AG09319 (cell line): ENCODE measurements at places on chromosomes 7 and 10.

DNA sequence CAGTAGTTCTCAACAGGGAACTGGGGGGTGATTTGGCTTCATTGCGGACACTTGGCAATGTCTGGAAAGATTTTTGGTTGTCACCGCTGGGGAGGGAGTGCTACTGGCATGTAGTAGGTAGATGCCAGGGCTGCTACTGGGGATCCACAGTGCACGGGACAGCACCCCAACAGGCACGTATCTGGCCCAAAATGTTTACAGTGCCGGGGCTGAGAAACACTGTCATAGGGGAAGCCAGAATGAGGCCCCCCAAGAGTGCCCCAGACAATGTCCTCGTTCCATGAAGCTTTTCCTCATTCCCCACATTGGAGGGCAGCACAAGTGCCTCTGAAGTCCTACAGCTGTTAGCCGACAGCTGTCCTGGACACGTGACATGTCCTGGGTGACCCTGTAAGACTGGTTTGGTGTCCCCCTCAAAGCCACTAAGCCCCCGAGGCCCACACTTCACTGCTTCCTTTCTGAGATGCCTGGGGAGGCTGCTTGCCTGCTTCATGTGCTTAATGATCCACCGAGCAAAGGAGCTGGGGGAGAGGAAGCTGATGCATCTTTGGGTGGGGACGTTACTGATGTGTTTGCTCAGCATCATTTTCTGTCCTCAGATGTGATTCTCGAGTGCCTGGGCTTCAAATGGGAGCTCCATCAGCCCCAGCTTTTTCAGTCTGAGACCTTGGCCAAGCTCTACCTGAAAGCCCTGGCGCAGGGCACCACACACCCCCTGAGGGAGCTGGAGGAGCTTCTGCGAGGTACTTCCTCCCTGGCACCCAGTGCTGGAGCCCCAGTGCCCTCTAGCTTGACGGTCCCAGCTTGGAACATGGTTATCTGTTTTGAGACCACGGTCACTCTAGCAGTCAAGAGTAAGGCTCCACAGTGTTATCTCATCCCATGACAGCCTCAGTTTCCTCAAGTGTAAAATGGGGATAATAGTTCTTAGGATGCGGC lies 14.7 kb downstream of the BTBD16 start:
- DNase-seq = no peak

DNA sequence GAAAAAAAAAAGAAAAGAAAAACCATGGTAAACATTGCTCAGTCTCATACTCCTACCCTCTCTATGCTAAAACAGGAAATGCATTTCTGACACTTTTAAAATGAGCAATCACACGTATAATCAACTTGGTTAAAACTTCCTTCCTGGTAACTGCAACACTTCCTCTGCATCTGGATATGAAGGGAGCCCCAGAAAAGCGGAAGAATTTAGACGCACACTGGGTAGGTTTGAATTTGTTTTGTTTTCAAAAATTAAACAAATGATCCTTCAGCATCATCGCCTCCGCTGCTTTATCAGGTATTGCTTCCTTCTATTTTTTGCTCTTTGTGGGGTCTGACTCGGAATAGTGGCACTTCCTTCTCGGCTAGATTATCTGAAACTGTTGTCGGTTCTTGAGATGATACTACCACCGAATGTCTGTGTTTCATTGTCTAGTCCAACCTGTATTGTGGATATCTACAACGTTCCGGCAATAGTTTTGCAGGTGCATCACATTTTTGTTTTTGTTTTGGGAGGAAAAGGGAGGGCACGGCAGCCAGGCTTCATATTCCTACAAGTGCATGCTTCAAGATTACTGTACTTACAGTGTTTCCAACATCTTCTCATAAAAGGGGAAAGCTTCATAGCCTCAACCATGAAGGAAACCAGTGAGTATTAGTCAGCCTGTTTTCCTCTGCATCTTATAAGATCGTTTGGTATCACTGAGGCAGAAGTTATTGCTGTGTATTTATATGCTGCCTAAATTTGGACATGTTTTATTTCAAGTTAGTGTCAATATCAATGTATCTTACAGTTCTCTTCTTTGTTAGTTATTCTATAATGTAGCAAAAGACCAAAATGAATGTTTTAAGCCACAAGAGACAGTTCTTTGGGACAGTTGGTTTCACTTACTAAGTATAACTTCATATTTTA lies at the start of gene PIK3CG:
TSS of gene PIK3CG (plus strand) at position 153 of the 912 bp plus-strand sequence. CDS start 2,280 bp downstream, outside the sequence.
- no peak for DNase-seq

DNA sequence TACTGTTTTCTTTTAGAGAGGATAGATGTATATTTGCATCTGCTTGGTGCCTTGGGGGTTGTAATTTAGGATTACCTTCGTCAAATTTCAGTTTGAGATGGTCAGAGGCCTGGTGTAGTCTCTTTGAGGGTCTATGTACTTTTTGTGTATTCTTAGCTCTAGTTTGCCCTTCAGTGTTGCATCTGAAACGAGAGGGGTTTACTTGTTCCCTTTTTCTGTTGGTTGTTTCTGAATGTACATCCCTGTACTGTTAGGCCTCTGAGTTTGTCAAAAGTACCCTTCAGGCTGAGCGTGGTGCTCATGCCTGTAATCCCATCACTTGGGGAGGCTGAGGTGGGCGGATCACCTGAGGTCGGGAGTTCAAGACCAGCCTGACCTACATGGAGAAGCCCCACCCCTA lies 60.0 kb downstream of the MLLT10 start:
- DNase-seq = no peak

DNA sequence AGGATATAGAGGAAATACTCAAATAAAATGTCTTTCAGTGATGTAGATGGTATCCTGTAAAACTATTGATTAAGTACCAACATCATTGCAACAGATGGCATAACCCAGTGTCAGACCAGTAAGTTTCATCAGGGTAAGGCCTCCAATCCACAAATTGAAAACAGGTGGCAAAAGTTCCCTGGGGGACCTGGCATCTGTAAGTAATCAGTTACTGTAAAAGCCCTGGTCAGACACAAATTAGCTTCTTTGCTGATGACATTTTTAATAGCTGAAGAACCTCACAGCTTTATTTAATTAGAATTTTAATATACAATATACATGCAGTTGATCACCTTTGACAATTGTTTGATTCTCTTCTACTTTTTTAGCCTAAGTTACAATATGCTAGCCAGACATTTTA lies 152.5 kb downstream of the PLXDC2 start:
- DNase-seq = no peak

- no peak for DNase-seq
These were observed 81.0 kb upstream of the INSIG1 start for GRCh38 chr7:155216475-155217272.

DNA sequence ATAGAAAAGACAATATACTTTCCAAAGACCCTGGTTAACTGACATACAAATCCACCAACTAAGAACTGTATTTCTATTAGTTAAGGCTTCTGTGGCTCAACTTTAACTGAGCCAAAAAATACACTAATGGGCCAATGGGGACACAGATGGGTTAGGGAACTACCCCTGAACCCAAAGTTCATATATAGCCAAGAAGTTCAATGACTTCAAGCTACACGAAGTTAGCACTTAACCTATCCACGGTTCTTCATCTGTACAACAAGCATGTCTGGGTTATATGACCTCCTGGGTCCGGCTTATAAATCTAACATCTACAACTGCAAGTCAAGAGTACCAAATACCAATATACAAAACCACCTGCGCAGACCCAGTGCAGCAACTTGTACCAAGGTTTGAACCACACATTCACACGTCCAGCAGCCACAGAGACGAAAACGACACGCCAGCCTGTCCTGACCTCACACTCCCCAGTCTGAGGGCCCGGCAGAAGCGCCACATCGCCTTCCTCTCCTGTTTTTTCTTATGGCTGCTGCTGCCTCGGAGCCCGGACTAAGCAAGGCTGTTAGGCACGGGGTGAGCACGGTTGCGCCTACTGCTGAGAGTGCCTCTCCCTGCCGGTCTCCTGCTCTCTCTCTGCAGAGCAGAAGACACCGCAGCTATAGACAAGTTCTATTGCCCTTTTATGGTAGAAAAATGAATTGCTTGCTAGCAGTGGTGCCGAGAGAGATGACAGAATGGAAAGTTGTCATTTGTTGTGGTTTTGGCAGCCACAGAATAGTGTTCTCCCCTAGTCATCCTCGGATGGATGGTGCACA lies 86.3 kb downstream of the RNF216 start:
- DNase-seq = no peak

GRCh38 chr7:142301923-142302550 lies 44.2 kb upstream of the PRSS58 start:
- no peak for DNase-seq

DNA sequence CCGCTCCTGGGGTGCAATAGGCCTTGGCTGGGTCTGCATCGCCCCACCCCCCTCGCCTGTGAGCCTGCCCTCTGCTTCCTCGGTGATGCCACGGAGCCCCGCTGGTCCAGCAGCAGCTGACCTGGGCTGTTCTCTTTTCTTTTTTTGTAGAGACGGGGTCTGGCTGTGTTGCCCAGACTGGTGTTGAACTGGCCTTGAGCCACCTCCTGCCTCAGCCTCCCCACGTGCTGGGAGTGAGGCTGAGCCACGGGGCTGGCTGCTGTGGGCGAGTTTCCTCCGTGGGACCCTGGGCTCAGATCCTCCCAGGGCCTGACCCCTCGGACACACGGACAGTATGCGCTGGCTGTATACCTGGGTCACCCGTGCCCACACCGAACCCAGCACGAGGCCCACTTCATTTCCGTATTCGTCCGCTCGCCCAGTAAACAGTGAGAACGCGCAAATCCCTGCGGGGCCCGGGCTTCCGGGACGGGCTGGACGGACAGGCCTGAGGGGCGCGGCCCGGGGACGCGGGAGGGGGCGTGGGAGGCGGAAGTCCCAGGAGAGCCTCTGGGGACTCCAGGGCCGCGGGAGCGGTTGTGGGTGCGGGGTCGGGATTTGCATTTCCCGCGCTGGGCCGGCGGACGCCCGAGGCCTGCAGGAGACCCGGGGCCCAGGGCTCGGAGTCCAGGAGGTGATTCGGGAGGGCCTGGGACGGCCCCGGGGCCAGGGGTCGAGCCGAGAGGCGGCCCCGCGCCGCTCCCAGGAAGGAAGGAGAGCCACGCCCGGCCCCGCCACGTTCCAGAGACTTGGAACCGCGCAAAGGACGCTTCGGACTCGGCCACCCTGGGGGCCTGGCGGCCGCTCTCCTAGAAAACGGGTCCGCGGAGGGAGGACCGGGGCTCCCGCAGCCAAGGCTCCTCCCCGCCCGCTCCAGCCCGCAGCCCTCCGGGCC lies 57.7 kb upstream of the DNAJB6 start:
- DNase-seq = no peak

GRCh38 chr7:118708741-118709140 lies 484.2 kb downstream of the ANKRD7 start:
- no peak for DNase-seq

- no peak for DNase-seq
These were observed 246.1 kb downstream of the AUTS2 start for GRCh38 chr7:69844264-69844868.

DNA sequence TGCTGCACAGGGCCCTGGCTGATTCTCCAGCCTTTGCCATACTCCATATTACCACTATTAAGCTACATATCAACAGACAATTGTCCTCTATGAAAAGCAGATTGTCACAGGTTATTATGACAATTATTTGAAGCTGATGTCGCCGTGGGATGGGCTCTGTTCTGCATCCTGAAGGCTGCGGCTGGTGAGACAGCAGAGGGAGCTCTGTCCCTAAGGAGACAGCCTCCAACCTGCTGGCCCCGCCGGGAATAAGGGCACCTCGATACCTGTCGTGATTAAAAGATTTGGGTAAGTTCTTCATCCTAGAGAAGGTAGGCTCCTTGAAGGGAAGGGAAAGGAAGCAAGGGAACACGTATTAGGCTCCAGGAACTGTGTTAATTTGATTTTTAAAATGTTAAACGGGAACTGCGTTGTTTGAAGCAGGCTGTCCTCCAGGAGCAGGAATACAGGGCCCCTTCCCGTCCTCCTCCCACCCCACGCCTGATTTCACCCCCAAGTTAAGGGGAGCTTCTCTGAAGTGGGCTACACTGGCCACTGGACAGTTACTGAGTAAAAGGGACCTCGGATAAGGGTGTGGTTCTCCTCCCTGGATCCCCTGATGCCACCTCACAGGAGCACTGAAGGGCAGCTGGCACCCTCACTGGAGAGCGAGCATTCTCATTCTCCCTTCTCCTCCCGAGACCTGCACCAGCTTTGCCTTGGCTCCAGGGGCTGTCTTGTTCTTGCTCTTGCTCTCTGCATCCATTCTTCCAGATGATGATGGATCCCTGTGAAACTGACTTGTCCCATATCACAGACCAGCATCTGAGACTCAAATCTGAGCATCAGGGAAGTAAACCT lies 11.8 kb upstream of the TIAL1 start:
- DNase-seq = no peak

GRCh38 chr7:73432676-73433075 lies 902 bp upstream of the FZD9 start:
- DNase-seq = no peak

- no peak for DNase-seq
These were observed 410.4 kb downstream of the ATRNL1 start for GRCh38 chr10:115503546-115503945.

DNA sequence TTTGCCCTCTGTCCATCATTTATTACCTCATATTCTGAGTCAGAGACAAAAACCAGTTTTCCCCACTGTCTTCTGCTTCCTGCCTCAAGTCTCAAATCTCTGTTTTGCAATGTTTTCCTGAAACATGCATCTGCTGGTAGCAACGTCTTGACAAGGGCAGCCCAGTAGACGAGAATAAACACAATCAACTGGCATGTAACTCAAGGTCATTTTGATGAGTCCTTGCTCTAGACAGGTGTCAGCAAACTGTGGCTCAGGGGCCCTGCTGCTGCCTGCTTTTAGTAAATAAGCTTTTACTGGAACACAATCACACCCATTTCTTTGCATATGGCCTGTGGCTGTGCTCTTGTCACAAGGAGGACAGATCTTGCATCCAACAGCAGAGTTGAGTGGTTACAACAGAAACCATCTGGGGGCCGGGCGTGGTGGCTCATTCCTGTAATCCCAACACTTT lies 59.8 kb downstream of the ITIH5 start:
- DNase-seq = no peak

DNA sequence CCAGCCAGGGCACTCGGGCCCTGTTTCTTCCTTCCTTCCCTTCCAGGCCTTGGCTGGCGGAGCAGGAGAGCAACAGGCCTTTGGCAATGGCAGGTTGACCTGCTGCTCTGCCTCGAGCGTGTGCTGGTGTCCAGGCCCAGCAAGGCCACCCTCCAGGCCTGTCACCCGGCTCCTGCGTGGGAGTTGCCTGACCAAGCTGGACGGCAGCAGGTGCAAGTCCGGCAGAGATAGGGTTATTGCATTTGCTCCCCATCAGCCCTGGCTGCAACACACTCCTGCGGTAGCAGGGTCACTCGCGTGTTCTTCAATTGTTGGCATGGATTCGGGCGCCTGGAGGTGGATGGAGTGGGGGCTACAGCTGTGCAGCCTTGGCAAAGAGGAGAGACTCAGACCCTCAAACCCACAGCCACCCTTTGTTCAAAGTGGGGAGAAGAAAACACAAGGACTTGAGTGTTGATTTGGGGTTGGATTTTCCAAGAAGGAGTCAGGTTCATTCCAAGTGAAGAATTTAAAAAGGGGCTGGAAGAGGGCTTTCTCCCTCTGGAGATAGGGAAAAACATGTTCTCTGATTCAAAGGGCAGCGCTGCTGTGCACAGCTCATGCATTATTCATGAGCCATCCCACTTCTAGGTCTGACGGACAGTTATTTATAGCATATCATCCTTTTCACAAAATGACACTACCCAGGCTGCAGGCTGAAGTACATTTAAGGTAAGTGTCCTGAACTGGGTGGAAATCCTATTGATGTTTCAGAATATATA lies 64.2 kb upstream of the PITRM1 start:
- no peak for DNase-seq

GRCh38 chr10:88409236-88409635 lies 173.9 kb downstream of the RNLS start:
- DNase-seq = no peak

GRCh38 chr10:71234970-71235685 lies 22.8 kb downstream of the UNC5B start:
- DNase-seq = no peak

- DNase-seq = no peak
These were observed 68.3 kb downstream of the CREM start for GRCh38 chr10:35194906-35195305.
